Spinal cord (tissue), 10 donors: ENCODE measurements at places on chromosomes 7 and 10. TPM values are rescaled to one million over a fixed set of nuclear protein-coding genes. Genes with fewer than 3 reads are reported as not detected.

DNA sequence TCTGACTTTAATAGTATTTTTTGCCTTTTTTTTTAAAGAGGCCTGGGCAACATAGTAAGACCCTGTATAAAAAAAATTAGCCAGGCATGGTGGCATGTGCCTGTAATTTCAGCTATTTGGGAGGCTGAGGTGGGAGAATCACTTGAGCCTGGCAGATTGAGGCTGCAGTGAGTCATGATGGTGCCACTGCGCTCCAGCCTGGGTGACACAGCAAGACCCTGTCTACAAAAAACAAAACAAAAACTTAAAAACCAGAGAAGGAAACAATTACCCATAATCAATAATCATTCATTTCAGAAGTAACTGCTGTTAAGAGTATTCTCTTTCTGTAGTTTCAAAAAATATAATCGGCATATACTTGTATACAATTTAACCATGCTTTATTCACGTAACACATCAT is 28.0 kb downstream of the VPS26A start:
- no peak for DNase-seq

- no peak for DNase-seq
Observed at GRCh38 chr10:23742368-23742767, 303.5 kb downstream of the OTUD1 start.

DNA sequence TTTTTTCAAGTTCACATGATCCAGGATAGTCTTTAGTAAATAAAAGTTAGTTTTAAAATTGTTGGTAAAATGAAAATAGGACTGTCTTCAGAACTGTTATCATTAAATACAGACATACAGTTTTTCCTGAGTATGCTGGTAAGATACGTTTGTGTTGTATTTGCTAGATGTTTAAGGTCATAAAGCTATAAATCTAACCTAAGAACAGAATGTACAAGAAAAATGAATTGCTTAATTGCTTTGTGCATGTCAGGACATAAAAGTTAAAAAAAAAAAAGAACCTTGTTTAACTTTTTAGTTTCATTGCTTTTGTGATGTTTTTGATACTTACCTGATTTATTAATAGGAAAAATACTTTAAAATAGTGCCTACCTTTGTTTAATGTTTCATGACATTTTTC is 29.2 kb upstream of the CLDN4 start:
- no peak for DNase-seq

GRCh38 chr7:4745971-4746919 is 29.2 kb upstream of the AP5Z1 start:
- no peak for DNase-seq

GRCh38 chr10:110977662-110978061 is 58.3 kb downstream of the SHOC2 start:
- no peak for DNase-seq

DNA sequence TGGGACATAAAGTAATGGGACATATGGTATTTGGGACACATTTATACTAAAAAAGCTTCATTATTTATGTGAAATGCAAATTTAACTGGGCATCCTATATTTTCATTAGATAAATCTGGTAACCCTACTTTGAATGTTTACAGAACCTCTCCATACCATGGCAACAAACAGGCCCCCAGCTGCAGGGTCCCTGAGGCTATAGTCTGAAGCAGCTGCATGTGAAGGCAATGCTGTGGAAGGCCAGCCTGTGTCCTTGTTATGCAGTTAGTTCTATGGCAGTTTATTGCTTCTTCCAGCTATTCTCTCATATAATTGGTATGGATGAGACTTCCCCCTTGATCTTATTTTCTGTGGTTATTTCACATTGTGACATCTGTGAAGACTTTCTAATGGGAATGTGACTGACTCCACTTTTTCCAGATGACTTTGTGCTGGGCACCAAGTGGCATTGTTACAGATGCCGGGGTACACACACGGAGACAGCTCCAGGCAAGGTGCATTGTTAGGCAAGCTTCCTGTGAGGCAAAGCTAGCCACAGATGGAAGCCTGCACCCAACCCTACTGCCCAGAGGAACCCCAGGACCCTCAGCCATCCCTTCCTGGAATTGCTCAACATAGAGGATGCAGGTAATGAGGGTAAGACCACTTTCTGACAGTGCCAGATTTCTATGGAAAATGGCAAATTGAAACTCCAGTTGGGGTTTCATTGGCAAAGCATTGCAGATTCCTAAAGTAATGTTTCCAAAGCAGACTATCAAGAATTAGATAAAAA is 49.5 kb upstream of the ADAM12 start:
- no peak for DNase-seq

DNA sequence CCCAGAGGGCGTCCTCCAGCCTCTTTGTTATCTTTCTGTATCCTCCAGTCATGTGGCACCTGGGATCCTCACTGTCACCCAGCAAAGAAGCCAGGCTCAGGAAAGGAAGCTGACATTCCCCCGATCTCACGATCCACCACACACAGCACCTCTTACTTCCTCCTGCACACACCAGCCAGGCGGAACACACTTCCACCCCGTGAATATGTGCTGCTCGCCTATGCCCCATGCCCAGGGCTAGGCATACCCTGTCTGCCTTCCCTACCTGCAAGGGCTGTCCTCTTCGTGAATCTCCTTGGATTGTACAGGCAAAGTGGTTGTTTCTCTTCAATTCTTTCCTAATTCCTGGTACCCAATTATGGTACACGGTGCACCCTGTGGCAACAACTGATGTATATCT is 191.0 kb downstream of the TNS3 start:
- DNase-seq: no peak

GRCh38 chr10:110502072-110502845 is 4.6 kb downstream of the DUSP5 start:
- no peak for DNase-seq

- no peak for DNase-seq
Observed at GRCh38 chr10:60082744-60083344, 176.5 kb upstream of the CCDC6 start.

DNA sequence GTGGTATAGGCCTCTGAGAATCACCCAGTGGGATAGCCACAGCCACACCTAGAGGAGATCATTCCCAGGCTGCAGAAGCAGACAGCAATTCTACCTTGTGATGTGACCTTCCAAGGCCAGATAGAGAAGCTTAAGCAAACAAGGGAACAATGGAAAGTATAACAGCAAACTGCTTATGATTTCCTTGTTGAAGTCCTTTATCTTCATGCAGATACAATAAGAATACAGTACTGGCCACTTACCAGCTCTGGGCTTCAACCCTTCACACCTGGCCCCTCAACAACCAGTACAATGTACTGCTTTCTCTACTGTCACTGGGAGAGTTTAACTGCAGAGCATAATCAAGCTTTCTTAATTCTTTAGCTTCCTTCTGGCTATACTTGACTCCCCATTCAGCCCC is 22.6 kb upstream of the DDX50 start:
- no peak for DNase-seq

DNA sequence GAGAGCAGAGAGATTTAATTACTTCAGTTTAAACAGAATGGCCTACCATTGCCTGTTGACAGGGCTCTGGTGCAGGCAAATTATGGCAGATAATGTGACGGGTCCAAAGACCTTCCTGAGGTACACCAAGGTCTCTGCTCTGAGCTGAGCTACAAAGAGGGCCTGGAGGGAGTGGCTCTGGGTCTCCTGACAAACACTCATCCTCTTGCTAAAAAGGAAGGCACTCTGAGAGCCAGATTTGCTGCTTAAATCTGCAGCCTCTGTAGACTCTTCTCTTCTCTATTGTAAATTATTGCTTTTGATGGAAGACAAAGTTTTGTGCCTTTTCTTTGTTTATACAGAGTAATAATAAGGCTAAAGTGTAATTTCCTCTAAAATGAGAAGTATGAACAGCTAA is 529.5 kb upstream of the FZD8 start:
- DNase-seq: no peak

GRCh38 chr10:124388823-124389612 is 29.7 kb downstream of the OAT start:
- DNase-seq: peak; percentile 95

DNA sequence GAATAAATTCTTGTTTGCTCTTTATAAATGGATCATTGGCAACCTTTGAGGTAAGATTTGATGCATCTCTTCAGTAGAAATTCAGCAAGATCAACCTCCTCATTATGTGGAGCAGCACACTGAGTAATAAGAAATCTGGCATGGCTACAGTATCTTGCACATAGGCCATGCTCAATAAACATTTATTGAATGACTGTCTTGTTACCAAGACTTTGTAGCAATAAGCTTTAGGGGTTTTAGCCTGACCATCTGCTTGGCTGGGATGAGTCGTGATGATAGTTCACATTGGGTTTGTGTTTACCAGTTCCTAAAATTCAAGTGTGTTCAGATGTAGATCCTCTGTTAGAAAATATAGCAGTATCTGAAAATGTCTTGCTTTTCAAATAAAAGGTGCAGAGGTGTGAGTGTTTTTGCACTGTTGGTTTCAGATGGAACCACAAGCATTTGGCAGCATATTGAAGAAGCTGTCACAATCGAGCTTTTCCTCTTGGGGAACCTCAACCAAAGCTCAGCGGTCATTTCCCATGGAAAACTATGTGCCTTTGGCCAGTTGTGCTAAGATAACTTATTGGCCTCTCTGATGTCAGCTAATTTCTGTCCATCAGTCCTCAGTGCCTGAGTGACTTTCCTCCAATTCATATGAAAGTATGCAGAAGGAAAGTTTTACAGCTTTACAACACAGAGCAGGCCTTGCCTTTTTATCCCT is 442.6 kb downstream of the GFRA1 start:
- DNase-seq: no peak

DNA sequence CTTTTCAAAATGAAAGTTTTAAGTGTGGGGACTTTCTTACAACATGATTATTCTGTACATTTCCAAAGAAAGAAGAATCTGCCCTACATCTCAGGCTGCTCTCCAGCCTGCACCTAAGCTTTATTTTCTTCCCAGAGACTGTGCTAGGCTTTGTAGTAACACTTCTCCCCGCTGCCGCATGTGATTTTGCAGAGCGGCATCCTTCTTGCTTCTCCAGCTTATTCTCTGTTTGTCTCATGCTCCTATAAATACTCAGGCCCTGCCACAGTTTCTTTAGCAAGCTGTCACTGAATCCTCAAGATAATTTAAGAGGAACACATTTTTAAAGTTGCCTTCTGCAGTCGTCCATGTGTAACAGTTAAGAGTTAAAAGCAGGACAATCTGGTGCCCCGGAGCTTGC is 53.5 kb downstream of the INSYN2A start:
- DNase-seq: no peak

DNA sequence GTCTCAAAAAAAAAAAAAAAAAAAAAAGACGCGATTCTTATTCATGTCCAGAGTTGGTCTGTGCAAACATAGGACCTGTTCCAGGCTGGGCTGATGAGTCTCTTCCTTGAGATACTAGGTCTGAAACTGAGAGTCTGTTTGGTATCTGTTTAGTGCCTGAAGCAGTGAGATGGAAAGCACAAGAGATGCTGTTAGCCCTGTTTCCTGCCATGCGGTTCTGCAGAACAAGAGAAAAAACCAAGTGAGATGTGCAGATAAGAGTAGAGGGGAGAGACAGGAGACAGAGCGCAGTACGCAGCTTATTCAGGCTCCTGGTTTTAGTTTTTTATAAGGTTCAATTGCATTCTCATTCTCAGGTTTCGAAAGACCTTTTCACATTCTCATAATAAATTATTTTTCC is 85.8 kb upstream of the PRKCQ start:
- DNase-seq: no peak

DNA sequence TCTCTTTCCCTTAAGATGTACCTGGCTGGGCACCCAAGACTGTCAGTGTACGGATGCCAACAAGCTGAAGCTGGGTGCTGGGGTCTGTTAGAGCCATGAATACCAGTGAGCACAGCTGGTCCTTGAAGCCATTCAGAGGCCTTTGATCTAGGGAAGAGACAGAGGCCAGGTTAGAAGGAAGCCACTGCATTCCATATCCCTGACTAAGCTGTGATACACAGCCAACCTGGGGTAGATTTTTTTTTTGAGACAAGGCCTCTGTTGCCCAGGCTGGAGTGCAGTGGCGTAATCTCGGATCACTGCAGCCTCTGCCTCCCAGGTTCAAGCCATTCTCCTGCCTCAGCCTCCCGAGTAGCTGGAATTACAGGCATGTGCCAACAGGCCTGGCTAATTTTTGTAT is 20.8 kb downstream of the ZDHHC16 start:
- DNase-seq: no peak

- no peak for DNase-seq
Observed at GRCh38 chr10:119222537-119222936, 15.2 kb downstream of the GRK5 start.

DNA sequence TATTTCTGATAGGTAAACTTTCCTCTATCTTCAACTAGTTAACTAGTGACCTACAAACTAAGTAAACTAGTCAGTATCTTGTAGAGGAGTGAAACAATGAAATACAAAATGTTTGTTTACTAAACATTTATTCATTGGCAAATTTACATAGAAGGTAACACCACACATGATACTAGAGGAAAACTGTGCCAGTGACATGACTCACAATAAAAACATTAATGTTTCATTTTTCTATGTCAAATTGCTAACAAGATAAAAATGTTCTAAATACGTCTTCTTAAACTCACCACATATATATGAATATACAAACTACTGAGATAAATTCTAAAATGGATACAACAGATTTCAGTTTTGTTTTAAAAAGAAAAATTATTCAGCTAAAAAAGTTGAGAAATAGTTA is 471.3 kb downstream of the PARD3 start:
- no peak for DNase-seq

DNA sequence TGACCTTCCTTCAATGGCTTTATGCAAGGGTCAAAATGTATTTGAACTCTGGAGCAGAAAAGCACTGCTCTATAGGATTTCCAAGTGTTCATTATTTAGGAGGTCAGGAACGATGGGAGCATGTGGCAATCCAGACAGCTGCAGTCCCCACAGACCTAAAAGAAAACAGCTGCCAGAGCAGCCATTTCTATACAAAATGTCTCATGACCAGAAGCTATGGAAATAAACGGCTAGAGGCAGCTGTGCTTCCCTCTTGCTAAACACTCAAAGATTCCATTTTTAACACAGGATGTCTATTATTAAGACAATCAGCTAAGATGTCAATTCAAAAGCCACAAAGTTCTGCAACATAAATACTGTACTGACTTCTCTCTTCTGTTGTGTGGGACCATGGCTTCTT is 879.1 kb upstream of the C7orf33 start:
- no peak for DNase-seq

- DNase-seq: peak; percentile 23
Observed at GRCh38 chr7:29480934-29481651, 82.5 kb upstream of the PRR15 start.

- DNase-seq: no peak
Observed at GRCh38 chr10:124319926-124320391, 98.8 kb downstream of the OAT start.

Gene BAG3
- total RNA-seq: 8.9 TPM

Gene CYP2E1
- 12.7 TPM for total RNA-seq

Gene HOXA1
- 1.2 TPM for total RNA-seq

Gene BBIP1
- total RNA-seq: 45.7 TPM

Gene NUTM2A
- total RNA-seq: 1.2 TPM

Gene TMEM213
- total RNA-seq: not detected

Gene POP7
- 26.2 TPM for total RNA-seq

Gene GHRHR
- 4.4 TPM for total RNA-seq

Gene TRIM24
- total RNA-seq: 26.0 TPM

Gene MEOX2
- 17.0 TPM for total RNA-seq

Gene NUTM2E
- 0.88 TPM for total RNA-seq

Gene KCNIP2
- 14.4 TPM for total RNA-seq

Gene C10orf143
- 0.79 TPM for total RNA-seq

Gene LEP
- 0.06 TPM for total RNA-seq

Gene CALML3
- total RNA-seq: not detected
